ENCODE measurements at places on chromosomes 12 and 14.

- no peak for DNase-seq
These were observed 31.5 kb downstream of the SLC6A12 start for GRCh38 chr12:182381-182892.

- no peak for DNase-seq
These were observed 96.4 kb upstream of the DCD start for GRCh38 chr12:54744590-54744989.

- no peak for DNase-seq
These were observed 16.7 kb downstream of the CHGA start for GRCh38 chr14:92939699-92940098.

GRCh38 chr12:47900131-47901062, 4.4 kb downstream of the VDR start:
- DNase-seq, result no peak
